ENCODE measurements at places on chromosomes 6 and 20. TPM values are rescaled to one million over a fixed set of nuclear protein-coding genes. Genes with fewer than 3 reads are reported as not detected.
A peak's percentile ranks its signal among the peaks of the same experiment; 100 is the strongest.

TMX4 gene
- total RNA-seq = 63.8 TPM

DNA sequence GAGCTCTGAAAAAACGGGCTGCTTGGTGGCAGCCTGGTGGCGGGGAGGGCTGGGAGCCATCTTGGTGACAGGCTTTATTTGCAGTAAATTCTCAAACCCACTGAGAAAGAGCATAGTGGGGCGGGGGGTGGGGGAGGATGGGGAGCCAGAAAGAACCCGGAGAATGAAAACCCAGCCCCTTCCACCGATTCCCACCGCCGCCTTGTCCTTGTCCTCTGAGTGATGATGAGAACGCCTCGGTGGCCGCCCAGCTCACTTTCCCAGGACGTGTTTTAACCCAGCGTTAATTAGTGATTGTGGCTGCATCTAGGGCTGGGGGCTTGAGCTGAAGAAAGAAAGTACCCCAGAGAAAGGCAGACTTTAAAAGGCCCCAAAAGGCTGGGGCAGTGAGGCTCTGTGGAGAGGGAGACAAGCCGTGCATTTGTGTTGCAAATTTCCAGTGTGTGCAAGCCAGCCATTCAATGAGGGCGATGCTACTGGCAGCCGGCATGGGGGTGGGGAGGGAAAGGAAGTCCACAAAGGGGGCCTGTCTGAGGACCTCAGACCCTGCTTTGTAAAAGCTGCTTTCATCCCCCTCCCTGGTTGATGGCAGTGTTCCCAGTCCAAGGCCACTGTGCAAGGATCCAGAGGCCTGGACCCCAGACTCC is 6.2 kb upstream of the GHRH start:
- H3K27ac ChIP-seq = no peak overlapping the region
- no peak for DNase-seq
- no peaks in the 10 kb centered on the region for H3K27me3 ChIP-seq
- H3K36me3 ChIP-seq = no peaks in the 10 kb centered on the region

GRCh38 chr6:157443066-157443800 is 62.2 kb downstream of the ZDHHC14 start:
- no peaks in the 10 kb centered on the region for H3K27me3 ChIP-seq
- H3K4me1 ChIP-seq = no peaks in the 10 kb centered on the region
- no peaks in the 10 kb centered on the region for H3K36me3 ChIP-seq
- no peak overlapping the region for H3K27ac ChIP-seq

GRCh38 chr6:170091000-170091638 is 199.8 kb downstream of the DLL1 start:
- H3K4me1 ChIP-seq = peaks cover 3% of the 10 kb centered on the region
- H3K27ac ChIP-seq = no peak overlapping the region
- no peak overlapping the region for H3K4me3 ChIP-seq
- no peaks in the 10 kb centered on the region for H3K36me3 ChIP-seq

GRCh38 chr6:87257565-87257964 is 64.8 kb upstream of the SMIM8 start:
- no peak overlapping the region for H3K4me3 ChIP-seq
- H3K27ac ChIP-seq = no peak overlapping the region
- no peak for DNase-seq
- no peaks in the 10 kb centered on the region for H3K27me3 ChIP-seq
- peaks cover 26% of the 10 kb centered on the region for H3K36me3 ChIP-seq

CRISP3 gene
- total RNA-seq = not detected

DNA sequence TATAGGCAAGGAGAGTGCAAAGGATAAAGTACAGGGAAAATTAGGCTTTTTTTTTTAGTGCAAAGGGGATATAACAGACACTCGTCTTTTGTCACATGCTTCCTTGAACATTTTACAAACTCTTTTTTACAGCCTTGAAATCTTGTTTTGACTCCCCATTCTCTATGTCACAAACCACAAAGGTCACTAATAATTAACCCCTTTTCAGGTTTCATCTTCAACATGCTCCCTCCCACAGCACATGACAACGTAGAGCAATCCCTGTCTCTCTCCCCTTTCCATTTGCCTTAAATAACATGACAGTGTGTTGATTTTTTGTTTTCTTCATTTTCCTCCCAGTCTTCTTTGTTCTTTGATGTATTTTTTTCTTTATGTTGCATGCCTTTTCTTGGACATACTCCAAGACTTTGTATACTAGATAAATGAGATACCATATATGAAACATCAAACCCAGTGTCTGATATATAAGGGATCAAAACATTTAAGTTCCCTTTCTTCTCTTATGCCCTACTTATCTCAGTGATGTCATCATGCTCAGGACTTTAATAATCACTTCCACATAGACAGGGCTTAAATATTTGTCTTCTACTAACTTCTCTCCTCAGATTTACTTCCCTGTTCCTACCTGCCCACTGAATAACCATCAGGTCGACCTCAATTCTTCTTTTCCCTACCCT is 378.7 kb upstream of the HSF2 start:
- no peaks in the 10 kb centered on the region for H3K4me1 ChIP-seq
- no peak overlapping the region for H3K27ac ChIP-seq
- no peak for DNase-seq
- H3K36me3 ChIP-seq = no peaks in the 10 kb centered on the region

- no peak overlapping the region for H3K27ac ChIP-seq
- no peak for DNase-seq
- no peak overlapping the region for H3K4me3 ChIP-seq
- H3K36me3 ChIP-seq = no peaks in the 10 kb centered on the region
- no peaks in the 10 kb centered on the region for H3K4me1 ChIP-seq
These were observed 85.1 kb downstream of the LYRM2 start for GRCh38 chr6:89553431-89553830.

NTSR1 gene
- total RNA-seq = not detected

PCNA gene
- 66.1 TPM for total RNA-seq

DNA sequence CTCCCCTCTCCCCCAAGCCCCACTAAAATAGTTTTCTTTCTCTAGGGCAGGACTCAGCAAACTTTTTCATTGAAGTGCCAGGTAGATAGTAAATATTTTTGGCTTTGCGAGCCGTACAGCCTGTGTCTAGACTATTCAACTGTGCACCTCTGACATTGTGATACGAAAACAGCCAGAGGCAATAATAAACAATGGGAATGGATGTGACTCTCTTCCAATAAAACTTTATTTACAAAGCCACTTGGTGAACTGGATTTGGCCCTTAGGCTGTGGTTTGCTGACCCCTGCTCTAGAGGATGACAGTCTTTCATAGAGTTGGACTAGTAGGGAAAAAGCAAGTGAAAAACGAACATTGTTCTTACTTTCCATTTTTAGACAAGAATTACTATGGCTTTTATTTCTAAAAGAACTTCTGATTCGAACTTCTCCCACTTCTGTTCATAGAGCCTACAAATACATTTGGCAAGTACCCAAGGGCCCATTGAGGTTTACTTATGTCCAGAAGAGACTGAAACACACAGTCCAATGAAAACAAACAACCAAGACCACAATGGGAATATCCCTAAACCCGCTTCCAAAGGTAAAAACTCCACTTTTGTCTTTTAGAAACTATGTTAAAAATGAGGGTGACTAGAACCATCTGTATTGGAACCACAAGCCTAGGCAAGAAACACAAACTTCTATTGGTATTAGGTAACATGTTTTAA is 46.4 kb upstream of the CDKAL1 start:
- no peaks in the 10 kb centered on the region for H3K36me3 ChIP-seq
- H3K27ac ChIP-seq = no peak overlapping the region
- H3K27me3 ChIP-seq = no peaks in the 10 kb centered on the region
- DNase-seq = no peak
- H3K4me3 ChIP-seq = no peak overlapping the region

DNA sequence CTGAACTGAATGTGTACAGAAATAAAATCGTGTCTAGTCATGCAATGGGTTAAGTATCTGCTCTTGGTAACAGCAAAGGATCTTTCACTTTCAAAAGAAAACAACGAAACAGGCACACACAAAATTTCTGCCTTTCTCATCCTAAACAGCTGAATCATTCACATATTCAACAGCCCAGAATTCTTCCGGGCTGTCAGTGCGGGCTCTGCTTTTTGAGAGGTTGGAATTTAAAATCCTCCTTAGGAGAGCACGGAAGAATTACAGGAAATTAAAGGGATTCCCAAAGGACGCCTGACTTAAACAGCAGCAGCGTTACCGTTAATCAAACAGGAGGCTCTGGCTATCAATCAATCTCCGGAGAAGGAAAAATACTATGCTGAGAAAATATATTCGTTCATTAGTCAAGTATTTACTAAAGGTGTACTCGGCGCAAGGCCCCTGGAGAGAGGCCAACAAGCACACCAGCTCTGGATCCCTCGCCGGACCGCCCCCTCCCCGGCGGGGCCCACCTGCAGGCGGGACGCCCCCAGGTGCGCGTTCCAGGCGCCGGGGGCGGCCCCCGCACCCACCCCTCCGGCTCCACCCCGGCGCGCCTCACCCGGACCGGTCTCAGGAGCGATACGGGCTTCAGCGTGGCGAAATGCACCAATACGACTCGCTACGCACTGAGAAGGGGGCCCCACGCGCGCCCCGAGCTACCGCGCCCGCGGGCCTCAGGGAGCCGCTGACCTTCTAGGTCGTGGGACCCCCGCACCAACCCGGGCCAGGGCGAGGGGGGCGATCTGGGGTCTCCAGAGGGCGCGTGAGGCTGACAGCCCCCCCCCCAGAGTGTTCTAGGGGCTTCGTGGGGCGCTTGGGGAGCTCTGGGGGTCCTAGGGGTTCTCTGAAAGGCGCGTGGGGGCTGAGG is 1.0 kb downstream of the NAPB start:
- no peaks in the 10 kb centered on the region for H3K36me3 ChIP-seq
- H3K4me3 ChIP-seq = peak overlapping the region; percentile 76
- H3K4me1 ChIP-seq = no peaks in the 10 kb centered on the region
- H3K27me3 ChIP-seq = no peaks in the 10 kb centered on the region
- peak overlapping the region; percentile 89 for H3K27ac ChIP-seq

DNA sequence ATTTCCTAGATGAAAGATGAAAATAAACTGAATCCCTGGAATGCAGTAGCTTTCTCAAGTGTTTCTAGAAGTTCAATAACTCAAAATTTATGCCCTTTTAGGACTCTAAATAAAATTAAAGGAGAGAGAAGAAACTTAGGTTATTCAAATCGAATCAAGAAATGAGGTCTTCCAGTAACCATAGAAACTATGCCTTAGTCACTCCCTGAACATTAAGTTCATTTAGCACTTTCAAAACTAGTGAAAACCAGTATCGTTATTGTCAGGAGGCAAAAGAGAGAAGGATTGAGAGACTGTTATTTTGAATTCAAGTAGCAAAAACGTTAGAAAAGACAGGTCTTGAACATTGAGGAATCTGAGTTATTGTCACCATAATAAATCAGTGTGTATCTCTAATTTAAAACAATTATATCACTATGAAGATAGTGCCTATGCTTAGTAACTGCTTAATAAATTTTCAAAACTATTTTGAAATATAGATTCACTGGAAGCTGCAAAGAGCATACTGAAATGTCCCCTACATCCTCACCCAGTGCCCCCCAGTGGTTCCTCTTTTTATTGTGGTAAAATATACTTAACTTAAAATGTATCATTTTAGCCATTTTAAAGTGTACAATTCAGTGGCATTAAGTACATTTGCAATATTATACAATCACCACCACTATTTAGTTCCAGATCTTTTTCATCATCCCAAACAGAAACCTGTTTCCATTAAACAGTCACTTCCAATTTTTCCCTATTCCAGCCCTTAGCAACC is 4.6 kb downstream of the RPP21 start:
- H3K4me3 ChIP-seq = no peak overlapping the region
- DNase-seq = no peak
- H3K4me1 ChIP-seq = no peaks in the 10 kb centered on the region
- no peaks in the 10 kb centered on the region for H3K36me3 ChIP-seq
- no peak overlapping the region for H3K27ac ChIP-seq
- no peaks in the 10 kb centered on the region for H3K27me3 ChIP-seq

DNA sequence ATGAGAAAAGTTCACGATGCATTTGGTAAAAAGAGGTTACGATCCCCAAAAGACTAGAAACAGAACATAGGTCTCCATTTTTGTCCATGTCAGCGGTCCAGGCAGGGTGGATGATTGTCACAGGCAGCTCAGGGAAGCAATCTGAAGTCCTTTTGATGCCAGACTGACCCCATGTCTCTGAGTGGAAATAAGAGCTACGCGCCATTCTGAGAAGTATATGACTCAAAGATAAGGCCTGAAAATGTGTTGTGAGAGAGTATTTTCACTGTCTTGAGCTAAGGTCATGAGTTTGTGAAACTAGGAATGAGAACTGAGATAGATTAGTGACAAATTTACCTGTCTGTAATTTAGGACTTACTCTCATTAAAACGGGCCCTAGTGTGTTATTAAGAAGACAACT is 69.5 kb downstream of the LYRM4 start:
- no peaks in the 10 kb centered on the region for H3K36me3 ChIP-seq
- H3K4me3 ChIP-seq = no peak overlapping the region
- H3K27ac ChIP-seq = no peak overlapping the region
- no peak for DNase-seq
- H3K27me3 ChIP-seq = no peaks in the 10 kb centered on the region

NOX3 gene
- not detected for total RNA-seq

PACRG gene
- total RNA-seq = 4.1 TPM

DNA sequence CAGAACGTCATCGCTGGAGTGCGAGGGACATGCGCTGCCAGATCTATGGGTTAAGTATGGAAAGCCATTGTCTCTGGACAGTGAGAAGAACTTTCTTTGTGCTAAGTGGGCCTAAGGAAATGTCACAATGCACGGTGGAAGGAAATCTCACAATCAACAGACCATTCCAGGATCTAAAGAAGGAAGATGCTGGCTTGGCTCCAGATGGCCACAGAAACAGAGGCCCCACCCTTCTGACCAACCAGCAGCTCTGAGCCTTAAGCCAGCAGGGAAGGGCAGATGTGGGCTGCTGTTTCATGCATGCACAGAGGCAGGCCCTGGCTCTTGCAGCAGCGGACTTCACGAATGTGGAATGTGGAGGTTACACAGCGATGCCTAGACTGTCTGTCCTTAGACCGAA is 156.3 kb downstream of the SOBP start:
- H3K27ac ChIP-seq = no peak overlapping the region
- peaks cover 27% of the 10 kb centered on the region for H3K4me1 ChIP-seq
- no peak overlapping the region for H3K4me3 ChIP-seq
- no peaks in the 10 kb centered on the region for H3K27me3 ChIP-seq
- H3K36me3 ChIP-seq = no peaks in the 10 kb centered on the region

SLC17A9 gene
- 1.6 TPM for total RNA-seq

DNA sequence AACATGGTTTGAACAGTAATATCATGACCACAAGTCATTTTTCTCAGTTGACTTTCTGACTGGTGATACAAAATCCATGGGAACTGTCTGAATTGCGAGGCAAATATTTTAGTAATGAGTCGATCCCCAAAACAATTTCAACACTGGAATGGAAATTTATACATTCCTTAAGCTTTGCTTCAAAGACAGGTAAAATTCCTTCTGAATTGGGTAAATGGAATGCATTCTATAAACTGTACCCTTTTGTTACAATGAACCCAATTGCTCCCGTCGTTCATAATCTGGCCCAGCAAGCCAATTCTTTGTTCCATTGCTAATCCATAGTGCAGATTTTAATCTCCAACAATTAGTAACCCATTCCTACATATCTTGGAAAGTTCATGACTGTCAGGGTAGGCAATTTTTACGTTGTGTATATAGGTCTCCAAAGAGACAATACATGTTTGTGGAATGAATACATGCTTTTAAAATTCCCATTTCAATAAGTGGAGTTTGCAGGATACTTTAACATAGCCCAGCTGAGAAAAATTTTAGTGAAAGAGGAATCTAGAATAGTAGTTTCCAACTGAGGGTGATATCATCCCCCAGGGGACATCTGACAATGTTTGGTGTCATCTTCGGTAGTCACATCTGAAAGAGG is 32.7 kb downstream of the CYP24A1 start:
- no peak overlapping the region for H3K27ac ChIP-seq
- no peaks in the 10 kb centered on the region for H3K27me3 ChIP-seq
- no peak overlapping the region for H3K4me3 ChIP-seq
- no peak for DNase-seq
